ENCODE measurements at places on chromosomes 3 and 15.

DNA sequence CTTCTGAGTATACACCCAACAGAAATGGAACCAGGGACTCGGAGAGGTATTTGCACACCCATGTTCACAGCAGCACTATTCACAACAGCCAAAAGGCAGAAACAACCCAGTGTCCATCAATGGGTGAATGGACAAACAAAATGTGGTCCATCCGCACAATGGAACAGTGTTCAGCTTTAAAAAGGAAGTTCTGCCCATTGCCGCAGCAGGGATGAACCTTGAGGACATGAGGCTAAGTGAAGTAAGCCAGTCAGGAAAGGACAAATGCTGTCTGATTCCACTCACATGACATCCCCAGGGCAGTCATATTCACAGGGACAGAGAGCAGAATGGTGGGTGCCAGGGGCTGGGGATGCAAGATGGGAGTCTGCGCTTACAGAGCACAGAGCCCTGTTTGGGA, 7.5 kb downstream of the IQSEC1 start:
- no peak for DNase-seq

DNA sequence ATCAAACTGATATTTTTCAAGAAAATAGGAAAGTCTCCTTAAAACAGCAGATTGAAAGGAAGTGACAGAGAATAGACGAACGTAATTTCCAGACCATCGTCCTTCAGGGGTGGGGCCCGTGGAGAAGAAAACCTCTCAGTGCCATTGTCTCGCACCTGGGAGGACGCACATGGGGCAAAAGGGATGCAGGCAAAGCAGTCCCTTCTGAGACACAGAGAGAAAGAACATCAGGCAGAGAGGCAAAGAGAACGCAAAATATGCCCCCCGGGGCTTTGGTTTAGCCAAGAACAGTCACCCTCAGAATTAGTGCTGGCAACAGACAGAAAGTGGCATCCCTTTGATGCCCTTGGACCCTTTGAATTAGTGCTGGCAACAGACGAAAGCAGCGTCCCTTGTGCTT, 37.0 kb downstream of the MUC20 start:
- DNase-seq = no peak

GRCh38 chr3:10382892-10383849, 62.3 kb upstream of the SEC13 start:
- DNase-seq = no peak

- DNase-seq = peak; percentile 82
These were observed 66.7 kb downstream of the SLC6A1 start for GRCh38 chr3:11059090-11059798.

GRCh38 chr15:78408355-78408640, 29.7 kb upstream of the IREB2 start:
- DNase-seq = no peak

DNA sequence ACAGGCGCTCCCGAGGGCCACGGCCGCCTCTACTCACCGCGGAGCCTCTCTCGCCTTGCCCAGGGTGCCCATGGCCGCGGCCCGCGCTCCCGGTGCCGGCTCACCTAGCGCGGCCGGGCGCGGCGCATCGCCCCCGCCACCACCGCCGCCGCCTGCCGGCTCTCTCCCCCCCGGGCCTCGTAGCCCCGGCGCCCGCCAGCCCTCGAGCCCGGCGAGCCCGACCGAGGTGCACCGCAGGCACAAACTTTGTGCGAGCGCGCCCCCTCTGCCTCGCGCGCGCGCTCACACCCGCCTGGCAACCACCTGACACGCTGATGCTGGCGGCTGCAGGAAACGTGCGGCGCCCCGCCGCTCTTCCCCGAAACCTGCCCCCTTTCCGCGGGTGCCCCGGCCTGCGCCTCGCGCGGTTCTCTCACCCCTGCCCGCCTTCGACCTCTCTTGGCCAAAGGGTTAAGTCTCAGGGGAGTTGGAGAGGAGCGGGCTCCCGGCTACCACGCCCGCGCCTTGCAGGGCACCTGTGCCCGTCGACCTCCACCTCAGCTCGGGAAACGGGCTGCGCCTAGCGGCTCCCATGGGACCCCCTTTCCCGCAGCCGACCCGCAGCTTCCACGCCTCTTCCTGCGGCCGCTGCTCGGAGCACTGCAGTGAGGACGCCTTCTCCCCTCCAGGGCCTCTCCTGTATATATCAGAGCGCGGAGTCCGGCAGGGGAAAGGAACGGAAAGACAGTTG, at the start of gene RASGRP1:
Gene RASGRP1, minus strand, starts transcription at position 258 of the 730 bp plus-strand sequence. Its CDS starts 186 bp downstream, at position 72.
- peak; percentile 78 for DNase-seq

GRCh38 chr15:40762919-40763800, 708 bp upstream of the GCHFR start:
- DNase-seq = peak; percentile 64

GRCh38 chr3:105837143-105837740, 31.6 kb downstream of the CBLB start:
- DNase-seq = no peak

- no peak for DNase-seq
These were observed 638.8 kb upstream of the GRM7 start for GRCh38 chr3:6222069-6222468.

- DNase-seq = no peak
These were observed 212.0 kb downstream of the MEIS2 start for GRCh38 chr15:36888011-36888992.

DNA sequence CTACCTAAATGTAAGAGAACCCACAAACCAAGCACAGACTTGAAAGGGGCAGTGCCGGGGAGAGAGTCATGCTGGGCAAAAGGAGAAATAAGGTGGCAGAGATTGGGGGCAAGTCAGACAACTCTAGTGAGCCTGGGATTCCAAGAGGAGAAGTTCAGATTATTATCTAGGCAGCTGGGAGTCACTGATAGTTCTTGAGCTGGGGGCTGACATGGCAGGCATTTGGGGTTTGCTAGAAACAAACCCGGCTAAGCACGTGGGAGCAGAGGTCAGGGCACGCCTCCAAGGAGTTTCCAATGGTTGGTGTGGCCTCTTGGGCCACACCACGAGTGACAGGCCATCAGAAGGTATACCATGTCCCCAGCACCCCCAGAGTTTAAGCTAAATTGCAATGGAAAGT, 27.6 kb downstream of the SLC6A6 start:
- DNase-seq = no peak

DNA sequence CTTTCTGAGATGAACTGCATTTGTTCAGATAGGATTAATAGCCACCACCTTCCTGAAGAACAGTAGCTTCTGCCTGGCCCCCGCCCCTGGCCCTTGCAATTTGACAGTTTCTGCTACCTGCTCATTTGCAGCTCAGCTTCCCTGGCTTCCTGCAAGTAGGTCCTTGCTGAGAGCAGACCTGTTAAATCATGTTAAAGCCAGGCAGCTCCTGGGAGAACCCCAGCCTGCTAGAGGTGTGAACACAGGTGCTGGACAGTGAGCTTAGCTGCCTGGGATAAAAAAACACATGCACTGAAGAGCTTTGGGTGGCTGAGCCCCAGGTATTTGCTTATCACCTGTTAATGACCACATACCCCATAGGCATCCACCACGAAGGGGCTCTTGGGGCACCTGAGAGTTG, 143.4 kb downstream of the PTPRG start:
- DNase-seq = no peak

DNA sequence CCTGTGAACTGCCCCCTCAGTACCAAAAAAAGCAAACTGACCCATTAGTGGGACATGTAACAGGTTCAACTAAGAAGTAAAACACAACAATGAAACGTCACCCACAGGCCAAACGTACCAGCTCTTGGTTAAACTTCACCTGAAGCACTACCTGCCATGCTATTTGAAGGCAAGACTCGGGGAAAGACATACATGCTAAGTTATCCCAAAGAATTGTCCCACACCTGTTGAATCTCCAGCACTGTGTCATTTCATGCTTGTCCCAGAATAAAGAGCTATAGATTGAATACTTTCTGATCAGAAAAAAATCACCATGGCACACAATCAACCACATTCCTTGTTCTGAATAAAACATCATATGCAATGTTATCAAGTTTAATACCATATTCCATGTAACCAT, 195.4 kb upstream of the WNT5A start:
- DNase-seq = no peak

DNA sequence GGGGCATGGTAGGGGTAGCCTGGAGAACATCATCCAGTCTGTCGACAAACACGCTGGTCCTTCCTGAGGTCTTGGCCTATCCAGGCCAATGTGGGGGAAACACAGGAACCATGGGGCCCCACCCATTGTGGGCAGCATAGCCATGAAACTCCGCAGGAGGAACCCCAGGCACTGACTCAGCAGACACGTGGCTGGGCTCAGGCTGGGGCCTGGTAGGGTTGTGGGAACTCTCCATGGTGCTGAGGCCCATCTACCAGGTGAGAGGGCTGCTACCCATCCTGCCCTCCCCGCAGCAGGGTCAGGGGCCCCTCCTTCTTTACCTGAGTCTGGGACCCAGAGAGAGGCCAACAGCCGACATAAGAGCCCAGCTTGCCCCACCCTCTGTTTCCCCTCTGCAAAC, 22.6 kb upstream of the CACNA2D2 start:
- peak; percentile 86 for DNase-seq

DNA sequence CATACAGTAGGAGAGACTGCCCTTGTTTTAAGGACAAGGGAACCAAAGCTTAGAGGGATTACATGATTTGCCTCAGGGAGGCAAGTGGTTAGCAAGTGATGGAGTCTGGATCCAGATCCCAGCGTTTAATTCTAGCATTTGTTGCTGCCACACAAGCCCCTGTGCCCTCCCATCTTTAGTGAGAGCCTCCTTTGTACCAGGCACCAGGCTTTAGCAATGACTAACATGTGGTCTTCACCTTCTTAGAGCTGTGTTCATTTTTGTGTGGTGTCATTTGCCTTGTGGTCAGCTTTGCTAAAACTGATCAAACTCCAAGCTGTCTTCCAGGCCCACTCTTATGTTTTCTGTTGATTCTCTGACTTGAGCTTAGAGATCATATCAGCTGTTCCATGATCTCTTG, 290.5 kb downstream of the RPLP1 start:
- no peak for DNase-seq

GRCh38 chr3:120449251-120449650, 1.5 kb downstream of the FSTL1 start:
- no peak for DNase-seq

DNA sequence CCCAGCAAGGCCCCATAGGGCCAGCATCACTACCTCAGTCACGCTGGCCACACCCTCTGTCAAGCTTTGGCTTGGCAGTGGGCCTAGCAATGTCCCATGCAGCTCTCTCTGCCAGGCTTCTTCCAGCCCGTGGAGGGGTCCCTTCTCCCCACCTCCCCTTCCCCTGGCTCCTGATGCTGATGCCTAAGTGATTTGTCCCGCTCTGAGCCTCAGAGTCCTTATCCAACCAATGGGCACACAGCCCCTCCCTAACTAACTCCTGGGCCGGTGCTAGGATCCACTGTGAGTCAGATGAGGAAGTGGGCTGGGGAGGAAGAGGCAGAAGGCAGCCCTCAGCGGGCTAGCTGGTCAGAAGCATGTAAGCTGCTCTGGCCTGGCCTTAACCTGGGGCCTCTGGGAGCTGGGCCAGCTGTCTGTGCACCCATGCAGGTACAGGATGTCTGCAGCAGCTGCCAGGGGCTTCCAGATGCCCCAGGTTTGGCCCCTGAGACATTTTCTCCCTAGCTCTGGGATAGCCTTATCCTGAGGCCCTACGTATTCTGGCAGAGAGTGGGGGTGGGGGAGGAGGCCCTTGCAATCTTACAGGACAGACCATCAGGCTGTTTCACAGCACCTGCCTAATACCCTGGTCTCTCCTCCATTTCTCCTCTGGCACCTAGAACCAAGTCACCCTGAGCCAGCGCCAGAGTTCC, 740 bp upstream of the ZBTB47 start:
- peak; percentile 58 for DNase-seq

DNA sequence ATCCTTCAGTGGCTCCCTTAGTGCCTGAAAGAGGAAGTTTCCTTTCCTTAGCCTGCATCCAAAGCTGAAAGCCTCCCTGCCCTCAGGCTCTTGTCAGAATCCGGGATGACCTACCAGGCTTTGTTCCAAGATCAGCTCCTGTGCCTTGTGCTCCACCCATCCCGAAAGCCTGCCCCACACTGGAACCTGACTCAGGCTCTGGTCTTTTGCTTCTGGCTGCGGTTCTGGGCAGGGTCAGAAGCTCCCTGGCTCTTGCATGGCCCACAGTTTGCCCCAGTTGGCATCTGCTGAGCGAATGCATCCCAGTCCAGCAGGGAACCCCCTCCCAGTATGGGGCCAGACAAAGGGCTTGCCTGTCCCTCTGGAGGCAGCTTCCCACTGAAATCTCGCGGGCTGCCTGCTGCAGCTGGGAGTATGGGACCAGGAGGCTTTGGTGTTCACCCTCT, 25.9 kb upstream of the KIF23 start:
- no peak for DNase-seq

- peak; percentile 84 for DNase-seq
These were observed at the start of gene APH1B for GRCh38 chr15:63277038-63277892. TSS of gene APH1B (plus strand) at chr15:63277605. CDS start at chr15:63277624, 19 bp downstream.

DNA sequence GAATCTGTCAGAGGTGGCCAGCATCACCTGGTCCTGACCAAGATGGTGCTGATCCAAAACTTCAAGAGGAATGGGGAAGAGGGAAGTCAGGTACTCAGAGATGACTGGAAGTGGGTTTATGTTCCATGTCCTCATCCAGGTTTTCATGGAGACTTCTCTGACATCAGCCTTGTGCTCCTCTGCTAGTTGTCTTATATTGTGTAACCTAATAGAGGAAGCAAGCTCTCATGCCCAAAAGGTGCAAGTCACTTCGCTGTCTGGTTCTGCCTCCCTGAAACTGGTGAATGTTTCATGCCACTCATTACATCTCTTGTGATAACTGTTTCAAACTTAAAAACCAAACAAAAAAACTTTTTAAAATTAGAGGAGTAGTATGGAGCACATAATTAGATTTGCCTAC, 127.2 kb upstream of the MANF start:
- no peak for DNase-seq

DNA sequence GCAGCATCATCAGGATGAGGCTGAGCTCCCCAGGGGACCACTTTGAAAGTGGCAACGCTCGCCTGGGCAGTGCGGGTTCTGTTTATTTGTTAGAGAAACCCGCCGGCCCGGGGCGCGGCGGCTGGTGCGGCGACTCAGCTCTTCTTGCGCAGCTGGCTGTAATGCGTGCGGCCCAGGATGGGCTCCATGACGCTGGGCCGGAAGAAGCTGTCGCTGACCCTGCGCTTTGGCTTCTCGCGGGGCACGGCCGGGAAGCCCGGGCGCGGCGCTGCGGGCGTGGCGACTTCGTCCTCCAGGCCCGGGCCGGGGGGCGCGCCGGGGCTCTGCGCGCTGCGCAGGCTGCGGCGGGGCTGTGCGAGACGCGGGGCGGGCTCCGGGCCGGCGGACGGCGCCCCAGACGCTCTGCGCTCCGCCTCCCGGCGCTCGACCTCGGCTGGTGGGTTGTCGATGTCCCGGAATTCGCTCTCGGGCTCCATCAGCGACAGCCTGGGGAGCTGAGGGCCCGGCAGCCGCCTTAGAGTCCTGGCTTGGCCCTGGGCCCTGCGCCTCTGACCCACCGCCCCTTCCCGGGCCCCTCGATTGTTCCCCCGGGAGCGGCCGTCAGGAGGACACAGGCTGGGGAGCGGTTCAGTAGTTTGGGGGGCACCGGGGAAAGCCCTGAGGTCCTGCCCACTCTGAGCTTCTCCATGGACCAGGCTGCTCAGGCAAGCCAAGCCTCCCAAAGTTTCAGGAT, 10.3 kb upstream of the KIF7 start:
- DNase-seq = peak; percentile 64
